ENCODE measurements at places on chromosomes 16 and 17.

GRCh38 chr16:81784072-81784795 lies 5.1 kb downstream of the PLCG2 start:
- DNase-seq: no peak

DNA sequence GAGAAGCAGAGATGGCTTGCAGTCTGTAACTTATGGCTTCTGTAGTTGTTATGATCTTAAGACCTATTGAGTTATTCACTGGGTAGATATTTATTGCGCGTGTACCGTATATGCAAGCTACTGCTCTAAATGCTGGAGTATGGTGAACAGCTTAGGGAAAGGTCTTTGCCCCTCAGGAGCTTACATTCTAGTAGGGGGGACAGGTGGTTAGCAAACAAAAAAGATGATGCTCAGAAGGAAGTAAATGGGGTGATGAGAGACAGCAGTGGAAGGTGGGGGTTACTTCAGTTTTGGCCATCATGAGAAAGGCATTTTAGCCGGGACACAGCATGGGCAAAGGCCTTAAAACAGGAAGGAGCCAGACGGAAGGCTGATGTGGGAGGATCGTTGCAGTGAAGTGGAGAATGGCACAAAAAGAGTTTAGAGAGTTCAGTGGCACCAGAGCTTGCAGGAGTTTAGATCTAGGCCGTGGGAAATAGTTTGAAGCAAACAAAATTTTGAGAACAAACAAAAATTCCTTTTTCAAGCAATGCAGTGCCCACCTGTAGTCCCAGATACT lies 2.1 kb downstream of the ARMC7 start:
- no peak for DNase-seq

GRCh38 chr17:48351911-48352332 lies 78.1 kb downstream of the SKAP1 start:
- peak; percentile 22 for DNase-seq

DNA sequence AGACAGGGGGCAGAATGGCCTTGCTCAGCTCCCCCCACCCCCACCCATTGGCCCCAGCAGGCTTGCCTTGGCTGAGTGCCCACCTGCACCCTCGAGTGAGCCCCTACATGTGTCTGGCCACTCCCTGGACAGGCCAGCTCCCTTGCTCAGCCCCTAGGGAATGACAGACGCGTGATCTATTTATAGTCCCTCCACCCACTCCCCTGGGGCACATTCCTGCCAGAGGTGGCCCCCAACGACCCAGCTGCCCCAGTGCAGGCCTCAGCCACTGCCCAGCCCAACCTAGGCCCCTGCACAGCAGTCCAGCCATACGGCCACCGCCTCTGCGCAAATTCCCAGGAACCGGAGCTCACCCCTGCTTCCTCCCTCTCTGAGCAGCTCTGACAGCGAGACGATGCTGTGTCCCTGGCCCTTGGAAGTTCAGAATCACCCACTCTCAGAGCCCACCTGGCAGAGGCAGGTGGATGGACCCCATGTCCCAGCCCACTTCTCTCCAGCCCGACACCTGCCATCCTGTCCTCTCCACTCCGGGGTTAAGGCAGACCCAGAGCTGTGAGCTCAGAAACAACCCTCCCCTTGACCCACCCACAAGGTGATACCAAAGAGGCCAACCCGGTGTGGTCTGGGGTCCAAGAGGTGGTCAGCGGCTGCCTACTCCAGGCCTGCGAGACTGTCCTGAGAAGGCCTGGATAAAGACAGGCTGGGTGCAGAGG lies 11.5 kb upstream of the P2RX1 start:
- no peak for DNase-seq

DNA sequence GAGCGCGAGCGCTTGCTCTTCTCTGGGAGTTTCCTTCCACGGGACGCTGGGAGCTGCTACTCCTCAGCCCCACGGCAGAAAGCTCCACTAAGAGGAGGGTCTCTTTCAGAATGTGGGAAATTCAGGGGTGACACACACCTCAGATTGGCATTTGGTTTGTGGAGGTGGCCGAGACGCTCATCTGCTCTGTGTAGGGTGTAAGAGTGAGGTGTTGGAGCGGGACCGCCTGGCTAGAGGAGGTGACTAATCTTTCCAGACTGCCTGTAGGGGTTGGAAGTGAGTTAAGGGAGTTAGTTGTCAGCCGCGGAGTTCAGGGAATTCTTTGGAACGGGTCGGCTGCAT lies 735 bp downstream of the PSMD11 start:
- peak; percentile 58 for DNase-seq

DNA sequence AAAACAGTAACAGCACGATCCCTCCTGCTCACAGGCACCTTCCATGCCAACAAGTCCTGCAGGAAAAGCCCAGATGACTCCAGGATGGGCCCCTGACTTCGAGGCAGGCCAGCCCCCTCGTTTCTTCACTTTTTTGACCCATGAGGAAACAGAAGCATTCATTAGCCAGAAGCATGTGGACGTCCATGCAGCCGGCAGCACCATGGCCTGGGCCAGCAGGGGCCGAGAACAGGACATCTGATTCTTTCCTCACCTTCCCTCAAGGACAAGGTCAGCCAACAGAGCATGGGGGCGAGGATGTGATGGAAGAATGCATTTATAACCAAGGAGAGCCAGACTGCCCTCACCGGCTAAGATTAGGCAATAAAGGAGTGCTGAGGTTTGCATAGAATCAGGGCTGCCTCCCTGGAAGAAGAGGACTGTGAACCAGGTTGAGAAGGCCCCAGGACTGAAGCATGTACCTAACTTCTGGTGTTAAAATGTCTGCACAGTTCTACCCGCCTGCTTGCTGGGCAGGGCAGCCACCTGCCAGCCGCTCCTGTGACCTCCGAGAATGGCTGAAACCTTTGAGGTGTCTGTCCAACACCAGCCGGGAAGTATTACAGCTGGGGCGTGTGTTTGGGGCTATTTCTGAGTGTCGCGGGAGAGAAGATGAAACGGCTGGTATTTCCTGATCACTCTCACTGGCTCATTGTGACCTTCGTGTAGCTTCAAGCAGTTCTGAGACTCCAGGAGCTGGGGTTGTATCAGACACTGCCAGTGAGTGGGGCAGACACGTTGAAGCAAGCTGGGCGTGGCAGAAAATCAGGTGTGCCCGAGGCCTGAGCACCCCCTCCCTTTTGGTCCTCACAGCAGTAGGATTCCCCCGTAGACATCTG lies 94.0 kb upstream of the TNRC6C start:
- no peak for DNase-seq

DNA sequence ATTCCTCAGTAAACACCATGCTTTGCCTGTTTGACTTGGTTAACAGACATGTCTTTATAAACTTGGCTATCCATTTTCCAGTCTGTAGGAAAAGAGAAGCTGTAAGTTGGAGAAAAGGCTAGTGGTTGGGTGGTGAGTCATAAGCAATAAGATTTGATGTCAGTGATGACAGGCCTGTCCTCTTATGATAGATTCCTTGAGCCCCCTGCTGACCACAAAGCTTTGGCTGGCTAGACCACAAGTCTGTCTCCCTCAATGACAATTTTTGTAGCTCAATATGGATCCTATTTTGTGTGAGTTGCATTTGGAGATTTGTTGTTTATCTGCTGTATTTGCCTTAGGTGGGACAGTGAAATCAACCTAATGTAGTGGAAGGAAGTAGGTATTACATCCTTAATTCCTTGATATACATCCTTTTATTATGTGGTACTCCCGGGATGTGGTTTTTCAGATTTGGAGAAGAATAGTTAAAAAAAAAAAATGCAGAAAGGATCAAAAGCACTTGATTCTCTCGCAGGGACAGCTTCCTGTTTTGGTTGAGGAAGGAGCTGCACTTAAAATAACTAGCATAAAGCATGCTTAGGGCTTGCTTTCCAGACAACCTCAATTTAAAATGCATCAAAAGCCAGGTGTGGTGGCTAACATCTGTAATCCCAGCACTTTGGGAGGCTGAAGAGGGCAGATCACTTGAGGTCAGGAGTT lies 67.4 kb downstream of the SIAH1 start:
- peak; percentile 93 for DNase-seq

DNA sequence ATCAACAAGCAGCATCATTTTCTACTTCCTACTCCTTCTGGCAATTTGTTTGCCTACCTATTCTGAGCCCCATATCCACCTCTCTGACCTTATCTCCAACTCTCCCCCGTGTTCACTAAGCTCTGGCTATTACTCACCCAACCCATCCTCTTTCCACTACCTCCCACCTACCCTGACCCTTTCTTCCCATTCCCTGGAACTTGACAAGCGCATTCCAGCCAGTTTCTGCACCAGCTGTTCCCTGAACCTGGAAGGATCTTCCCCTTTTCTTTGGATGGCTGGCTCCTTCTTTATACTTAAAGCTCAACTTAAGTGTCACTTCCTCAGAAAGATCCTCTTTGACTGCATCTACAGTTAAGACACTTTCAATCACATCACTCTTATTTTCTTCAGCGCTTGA lies 2.2 kb downstream of the DCUN1D3 start:
- no peak for DNase-seq

GRCh38 chr16:84617041-84617790 lies 662 bp downstream of the COTL1 start:
- DNase-seq: peak; percentile 48

DNA sequence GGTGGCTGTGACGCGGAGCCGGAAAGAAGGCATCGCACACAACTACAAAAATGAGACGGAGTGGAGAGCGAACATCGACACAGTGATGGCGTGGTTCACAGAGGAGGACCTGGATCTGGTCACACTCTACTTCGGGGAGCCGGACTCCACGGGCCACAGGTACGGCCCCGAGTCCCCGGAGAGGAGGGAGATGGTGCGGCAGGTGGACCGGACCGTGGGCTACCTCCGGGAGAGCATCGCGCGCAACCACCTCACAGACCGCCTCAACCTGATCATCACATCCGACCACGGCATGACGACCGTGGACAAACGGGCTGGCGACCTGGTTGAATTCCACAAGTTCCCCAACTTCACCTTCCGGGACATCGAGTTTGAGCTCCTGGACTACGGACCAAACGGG lies 4.4 kb downstream of the ENPP7 start:
- no peak for DNase-seq

- peak; percentile 88 for DNase-seq
These were observed 4.7 kb downstream of the KCTD5 start for GRCh38 chr16:2686912-2687507.

DNA sequence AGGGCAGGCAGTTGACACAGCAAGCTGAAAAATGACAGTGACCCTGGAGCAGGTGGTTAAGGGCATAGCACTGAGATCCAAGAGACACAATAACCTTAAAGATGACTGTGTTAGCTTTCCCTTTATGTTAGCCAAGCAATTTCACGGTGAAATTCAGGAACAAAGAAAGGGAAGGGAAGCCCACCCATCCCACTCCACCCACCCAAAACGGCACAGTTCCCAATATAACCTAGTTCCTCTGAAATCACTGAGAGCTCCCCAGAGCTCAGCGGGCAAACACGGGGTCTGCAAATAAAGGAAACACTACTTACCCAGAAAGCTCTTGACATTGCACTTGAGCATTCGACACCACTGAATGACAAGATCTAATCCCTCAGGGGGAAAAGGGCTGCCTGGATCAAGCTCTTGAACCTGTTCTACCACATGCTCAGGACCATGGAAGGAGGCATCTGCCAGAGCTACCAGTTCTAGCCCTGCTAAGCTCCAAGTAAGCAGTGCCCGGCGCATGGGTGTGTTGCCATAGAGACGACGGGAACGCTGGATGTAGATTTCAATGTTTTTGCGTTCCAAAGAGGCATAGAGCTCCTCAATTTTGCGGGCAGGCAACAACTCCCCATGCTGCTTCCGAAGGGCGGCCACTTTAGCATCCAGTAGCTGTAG lies 10.6 kb downstream of the BLTP2 start:
- DNase-seq: no peak

DNA sequence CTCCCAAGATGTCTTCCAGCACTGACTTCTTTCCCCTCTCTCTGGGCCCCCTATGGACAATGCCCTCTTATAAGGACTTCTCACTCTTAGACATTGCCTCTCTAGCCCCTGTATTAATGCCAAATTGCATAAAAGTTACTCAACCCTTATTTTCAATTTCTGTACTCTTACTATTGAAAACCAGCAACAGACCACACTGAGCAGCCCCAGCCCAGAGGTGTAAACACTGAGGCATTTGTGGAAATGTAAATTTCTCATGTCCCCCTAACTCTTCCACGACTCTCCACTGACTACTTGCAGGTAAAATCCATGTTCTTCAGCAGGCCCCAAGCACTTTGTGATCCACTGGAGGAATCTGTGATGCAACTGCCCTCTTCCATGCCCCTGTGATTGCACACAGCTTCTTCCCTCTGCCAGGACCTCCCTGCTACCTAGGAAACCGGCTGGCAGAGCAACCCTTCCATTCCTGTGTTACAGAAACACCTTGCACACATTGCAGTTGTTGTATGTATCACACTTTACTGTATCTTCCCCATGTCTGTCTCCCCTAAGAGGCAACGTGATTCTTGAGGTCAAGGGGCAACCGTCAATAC lies 4.4 kb downstream of the N4BP1 start:
- DNase-seq: no peak

DNA sequence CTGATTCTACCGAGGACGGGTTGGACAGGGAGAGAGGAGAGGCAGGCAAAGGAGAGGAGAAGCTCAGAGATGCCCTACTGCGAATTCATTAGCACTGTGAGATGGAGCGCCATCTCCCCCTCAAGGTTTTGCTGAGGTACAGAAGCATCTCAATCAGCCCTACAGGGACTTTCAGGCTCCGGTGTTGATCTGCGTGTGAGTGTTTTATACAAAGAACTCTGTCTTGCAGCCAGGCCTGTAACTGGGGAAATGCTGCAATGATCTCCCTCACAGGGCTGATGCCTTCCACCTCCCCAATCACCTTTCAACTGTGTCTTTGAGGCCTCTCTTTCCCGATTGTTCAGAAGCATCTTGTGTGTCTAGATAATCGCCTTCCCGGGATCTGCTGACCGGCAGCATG lies 74.8 kb downstream of the IRX6 start:
- DNase-seq: no peak

GRCh38 chr16:84928679-84929420 lies 82.5 kb downstream of the ZDHHC7 start:
- no peak for DNase-seq

DNA sequence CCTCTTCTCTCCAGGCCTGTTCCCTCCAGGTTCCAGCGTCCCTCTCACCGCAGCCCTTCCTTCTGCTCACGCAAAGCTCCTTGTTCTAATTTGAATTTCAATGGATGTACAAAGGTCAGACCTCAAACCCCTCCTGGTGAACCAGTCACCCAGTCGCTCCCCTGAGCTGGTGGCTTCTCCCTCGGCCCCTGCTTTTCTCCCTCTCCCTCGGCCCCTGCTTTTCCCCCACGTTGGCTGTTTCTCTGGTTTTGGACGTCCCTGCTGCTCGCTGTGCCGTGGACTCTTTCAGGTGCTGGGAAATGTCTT lies 8.6 kb upstream of the MSLN start:
- no peak for DNase-seq

- peak; percentile 59 for DNase-seq
These were observed 9.6 kb upstream of the ZFHX3 start for GRCh38 chr16:73057291-73058210.

DNA sequence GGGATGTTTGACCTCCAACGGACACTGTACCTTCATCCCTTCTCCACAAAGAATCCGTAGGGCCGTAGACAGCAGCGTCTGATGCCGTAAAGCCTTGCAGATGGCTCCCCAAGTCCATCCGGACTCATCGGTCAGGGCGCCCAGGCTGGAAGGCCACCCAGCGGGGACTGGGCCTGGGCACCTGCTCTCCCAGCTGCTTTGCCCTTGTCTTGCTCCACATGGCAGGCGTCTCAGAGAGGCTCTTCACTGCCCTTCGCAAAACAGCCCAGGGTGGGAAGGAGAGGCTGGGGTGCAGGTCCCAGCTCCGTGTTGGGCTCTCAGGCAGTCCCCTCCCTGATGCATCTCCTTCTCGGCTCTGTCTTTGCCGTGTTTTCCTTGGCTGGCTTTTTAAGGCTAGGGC lies 6.2 kb upstream of the RPTOR start:
- DNase-seq: no peak
